ENCODE measurements at places on chromosomes 2 and 18.

DNA sequence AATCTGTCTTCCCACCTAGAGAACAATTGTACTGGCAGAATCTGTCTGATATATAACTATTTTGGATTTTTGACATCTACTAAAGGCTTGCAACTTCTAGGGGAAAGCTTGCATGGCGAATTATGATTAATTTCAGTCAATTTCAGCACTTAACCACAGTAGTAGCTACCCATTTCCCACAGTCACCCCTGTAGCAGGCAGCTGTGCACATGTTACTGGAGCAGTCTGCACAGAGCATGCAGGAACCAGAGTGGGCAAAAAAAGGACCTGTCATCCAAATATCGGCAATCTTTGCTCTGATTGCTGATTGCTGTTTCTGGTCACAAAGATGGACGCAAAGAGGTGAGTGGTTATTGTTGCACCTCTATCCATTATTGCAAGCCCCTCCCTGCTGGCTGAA lies 473.3 kb downstream of the SPAG16 start:
- DNase-seq = no peak

GRCh38 chr2:23297112-23297511 lies 87.9 kb upstream of the KLHL29 start:
- no peak for DNase-seq

DNA sequence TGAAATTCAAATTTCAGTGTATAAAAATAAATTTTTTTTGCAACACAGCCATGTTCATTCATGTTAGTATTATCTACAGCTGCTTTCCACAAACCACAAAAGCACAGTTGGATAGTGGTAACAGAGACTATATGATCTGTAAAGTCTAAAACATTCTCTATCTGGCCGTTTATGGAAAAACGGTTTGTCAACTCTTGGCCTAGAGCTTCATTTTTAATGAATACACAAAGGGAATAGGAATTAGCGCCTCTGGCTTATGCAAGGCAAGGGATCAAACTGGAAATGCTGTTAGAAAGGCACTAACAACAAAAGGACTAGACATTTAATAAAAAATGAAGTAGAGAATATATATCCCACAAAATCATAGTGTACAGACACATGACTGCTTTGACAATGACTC lies 211.9 kb downstream of the EXOC6B start:
- peak; percentile 64 for DNase-seq

- no peak for DNase-seq
Observed at GRCh38 chr2:129914538-129915302, 64.7 kb upstream of the RAB6C start.

- DNase-seq = no peak
Observed at GRCh38 chr18:12904012-12904516, 20.0 kb upstream of the PTPN2 start.

DNA sequence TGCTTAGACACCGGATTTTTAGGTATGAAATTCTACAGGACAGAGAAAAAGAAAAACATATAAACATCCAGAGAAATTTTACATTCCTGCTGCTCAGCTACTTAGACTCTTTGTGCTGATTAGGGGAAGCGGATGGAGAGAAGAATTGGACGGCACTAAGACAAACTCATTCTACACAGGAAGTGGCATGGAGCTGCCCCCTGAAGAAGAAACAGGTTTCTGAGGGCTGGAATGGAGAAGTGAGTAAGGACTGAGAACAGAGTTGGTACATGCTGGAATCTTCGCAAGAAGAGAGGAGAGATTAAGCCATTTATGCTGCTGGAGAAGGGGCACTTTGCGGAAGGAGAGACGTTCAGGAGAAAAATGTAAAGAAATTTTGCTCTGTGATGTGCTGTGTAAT lies 253.0 kb upstream of the ERBB4 start:
- DNase-seq = no peak

GRCh38 chr2:26870585-26871095 lies 22.7 kb downstream of the DPYSL5 start:
- DNase-seq = no peak

DNA sequence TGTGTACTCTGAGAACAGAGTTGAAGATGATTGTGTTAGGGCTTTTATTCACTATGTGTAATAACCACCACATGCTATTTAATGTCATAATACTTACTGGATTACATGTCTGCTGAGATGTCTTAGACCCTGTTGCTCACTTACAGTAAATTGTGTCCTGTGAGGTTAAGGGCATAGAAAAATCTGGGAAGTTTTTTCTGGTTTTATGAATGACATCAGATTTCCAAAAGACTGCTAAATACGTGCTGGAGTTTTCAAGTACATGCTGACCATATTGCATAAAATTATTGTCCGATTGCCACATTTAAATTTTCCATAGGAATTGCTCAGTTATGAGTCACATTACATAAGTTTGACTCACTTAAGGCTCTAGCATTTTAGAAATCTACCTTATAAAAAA lies 96.7 kb upstream of the COL5A2 start:
- no peak for DNase-seq

GRCh38 chr2:198113316-198113715 lies 308.9 kb downstream of the PLCL1 start:
- no peak for DNase-seq

DNA sequence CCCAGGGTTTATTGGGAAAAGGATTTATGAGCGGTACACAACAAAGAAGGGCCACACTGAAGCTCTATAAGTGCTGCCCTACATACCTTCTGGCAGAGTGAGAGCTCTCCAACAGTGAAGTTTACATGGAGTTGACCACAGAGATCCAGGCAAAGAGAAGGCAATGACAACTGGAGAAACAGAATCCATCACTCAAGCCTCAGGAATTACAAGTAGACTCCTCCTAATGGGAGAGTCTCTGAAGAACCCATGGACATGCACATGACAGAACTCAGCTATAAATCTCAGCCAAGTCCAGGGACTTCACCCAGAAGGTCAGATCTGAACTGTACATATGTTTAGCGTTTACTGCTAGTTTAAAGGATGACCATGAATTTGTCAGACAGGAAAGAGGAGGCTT lies 164.7 kb downstream of the DNAH7 start:
- no peak for DNase-seq

DNA sequence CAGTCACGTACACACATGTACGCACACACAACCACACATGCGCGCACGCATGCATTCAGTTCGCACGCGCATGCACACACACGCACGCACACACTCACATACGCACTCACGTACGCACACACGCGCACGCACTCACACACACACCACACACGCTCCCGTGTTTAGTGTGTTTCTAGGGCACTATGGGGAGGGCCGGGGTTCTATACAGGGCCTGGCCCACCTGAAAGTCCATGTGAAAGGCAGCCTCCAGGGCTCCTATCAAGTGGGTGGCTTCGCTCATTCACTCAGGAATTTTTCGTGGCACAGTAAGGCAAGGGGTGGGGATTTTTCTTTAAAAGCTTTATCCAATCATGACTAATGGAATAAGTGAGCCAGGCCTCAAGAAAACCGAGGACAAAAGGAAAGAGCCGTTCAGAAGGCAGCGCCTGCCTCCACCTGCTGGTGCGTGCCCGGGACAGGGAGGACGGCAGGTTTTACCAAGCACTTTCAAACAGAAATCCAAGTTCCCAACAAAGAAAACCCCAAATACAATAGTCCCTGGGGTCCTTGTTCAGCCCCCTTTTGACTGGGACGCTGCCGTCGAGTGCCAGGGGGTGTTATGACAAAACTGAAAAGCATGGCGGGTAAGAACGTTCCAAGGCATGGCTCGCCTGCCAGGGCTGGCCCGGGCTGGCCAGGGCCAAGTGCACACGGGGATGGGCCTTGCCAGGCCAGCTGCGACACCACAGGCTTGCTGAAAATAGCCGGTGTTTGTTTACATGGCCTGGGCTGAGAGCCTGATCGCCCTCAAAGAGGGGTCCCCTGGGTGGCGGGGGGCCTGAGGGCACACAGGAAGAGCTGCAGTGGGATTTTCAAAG lies 110.0 kb downstream of the HDAC4 start:
- no peak for DNase-seq

DNA sequence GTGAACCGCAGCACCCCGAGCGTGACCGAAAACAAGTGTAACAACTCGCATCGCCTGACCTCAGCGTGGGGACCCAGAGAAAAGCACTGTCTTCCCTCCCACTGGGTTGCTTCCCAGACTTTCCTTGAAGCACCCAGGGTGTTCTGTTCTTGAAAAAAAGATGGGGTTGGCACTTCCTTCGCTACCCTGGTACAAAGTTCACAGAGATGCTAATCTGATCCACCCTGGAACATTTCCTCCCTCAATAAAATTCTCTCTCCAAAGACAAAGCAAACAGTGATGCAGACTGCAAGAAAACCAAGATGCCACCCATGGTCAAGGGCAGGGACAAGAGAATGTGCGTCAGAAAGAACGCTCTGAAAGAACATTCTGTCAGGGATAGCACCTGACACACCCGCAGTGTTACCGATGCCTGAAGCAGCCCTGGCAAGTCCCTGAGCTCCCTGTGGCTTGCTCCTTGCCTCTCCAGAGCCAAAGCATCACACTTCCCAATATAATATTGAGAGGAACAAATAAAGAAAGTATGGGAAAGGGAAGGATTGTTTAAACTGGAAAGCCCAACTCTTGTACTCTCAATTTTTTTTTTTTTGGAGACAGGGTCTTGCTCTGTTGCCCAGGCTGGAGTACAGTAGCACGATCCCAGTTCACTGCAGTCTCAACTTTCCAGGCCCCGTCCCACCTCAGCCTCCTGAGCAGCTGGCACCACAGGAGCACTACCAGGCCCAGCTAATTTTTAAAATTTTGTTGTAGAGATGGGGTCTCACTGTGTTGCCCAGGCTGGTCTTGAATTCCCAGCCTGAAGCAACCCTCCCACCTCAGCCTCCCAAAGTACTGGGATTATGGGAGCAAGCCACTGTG lies 70.7 kb downstream of the TBC1D8 start:
- DNase-seq = no peak

- DNase-seq = no peak
Observed at GRCh38 chr18:75785834-75786233, 358.3 kb upstream of the SMIM21 start.

DNA sequence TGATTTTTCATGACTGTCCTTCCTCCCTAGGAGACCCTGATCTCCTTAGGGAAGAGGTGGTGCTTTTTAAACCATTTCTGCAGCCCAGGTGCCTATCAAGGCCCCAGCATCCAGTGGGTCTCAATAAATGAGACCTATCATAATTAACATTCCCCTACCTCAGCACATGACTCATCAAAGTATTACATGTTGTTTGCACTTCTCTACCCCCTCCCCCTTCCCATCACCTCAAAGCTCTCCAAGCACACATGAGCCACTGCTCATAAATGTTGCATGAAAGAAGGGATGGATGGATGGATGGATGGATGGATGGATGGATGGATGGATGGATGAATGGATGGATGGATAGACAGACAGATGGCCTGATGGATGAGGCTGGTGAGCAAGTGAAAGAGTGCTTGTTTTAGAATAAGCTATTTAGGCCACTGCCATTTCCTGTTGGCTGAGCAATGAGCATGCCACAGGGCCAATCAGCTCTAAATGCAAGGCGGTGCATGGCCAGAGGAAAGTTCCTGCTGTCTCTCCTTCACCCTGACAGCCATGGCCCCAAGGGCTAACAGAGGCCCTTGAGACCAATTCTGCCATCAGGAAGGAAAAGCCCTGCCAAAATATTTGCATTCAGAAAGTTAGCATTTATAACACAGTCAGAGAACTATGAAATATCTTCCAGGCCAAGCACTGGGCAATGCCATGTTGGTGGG lies 20.9 kb upstream of the STEAP3 start:
- DNase-seq = no peak

DNA sequence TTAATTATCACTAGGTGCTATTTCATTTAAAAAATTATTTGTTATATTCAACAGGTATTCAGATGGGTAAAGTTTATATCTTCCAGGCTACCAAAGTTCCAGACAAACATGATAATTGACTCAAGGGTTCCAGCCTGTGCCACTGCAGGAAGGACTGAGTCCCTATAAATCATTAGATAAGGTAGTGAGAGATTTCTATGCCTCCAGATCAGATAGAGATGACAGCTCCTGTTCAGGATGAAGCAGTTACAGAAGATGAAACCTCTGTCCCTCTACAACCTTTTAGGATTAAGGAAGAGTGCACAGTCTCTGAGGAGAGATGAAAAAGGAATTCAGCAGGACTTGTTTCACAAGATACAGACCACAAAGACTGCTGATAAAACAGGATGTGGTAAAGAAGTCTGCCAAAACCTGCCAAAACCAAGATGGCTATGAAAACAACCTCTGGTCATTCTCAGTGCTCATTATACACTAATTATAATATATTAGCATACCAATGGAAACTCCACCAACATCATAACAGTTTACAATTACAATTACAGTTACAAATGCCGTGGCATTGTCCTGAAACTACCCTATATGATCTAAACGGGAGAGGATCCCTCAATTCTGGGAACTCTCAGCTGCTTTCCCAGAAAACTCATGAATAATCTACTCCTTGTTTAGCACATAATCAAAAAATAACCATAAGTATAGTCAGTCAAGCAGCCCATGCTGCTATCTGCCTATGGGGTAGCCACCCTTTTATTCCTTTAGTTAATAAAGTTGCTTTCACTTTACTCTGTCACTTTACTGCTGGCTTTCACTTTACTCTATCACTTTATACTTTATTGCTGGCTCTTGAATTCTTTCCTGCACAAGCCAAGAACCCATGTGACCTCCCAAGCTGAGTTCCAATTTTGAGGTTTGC lies 288.5 kb downstream of the PDE11A start:
- peak; percentile 92 for DNase-seq

- DNase-seq = peak; percentile 77
Observed at GRCh38 chr2:30216157-30216556, 15.2 kb upstream of the LBH start.

Measured in cardiac muscle cell (in vitro differentiated cells and primary cell).